ENCODE measurements at places on chromosomes 12 and 14.

DNA sequence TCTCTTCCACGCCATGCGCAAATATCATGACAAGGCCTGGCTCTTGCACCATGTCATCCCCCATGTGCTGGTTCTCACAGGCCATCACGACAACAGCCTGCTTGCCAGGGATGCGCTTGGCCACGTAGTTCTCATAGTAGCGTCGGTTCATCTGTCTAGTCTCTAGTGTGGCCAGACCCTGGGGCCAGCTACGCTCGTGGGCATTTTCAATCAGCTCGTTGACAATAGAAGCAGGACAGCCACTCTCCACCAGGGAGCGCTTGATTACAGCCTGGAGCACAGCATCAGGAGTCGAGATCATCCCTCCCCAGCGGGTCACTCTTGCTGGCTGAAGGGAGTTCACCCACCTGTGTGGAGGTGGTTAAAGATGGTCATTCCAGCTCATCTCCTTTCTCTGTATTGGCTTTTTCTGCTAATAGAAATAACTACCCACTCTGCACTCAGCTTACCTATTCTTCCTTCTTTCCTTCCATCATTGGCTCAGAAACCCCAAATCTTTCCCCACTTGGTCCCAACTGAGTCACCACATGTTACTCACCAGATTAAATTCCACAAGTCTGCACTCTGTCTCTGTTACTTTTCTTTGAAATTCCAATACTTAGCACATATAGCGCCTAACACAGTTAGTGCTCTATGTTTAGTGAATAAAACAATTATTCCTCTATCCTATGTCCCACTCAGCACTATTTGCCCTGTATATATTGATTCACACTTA is 15.1 kb downstream of the RNF41 start:
- peak; percentile 45 for DNase-seq

- DNase-seq = no peak
Measured at GRCh38 chr12:1355396-1355795, 239.0 kb downstream of the FBXL14 start.

DNA sequence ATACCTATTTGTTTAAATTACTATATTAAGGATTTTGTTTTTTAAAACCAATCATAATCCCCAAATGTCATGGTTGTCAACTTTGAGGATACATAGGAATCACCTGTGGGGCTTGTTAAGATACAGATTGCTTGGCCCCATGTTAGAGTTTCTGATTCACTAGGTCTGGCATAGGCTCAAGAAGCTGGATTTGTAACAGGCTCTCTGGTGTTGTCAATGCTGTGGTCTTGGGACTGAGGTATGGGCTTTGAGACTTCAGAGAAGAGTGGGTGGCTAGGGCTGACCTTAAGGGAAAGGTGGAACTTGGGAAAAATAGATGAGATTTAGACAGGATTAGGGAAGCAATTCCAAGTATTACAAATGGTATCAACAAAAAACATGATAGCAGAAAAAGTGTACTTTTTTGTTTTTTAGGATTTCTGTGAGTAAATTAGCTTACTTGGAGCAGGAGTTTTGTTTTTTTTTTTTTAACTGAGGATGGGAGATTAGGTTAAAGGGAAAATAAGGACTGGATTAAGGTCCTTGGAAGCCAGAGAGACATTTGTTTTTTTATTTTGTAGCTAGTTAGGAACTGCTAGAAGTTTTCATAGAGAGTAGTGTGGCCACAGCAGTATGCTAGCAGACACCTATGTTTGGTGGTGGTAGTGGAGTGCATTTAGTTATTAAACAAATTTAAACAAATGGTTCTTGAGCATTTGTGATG is 88.6 kb downstream of the RAD51B start:
- no peak for DNase-seq

DNA sequence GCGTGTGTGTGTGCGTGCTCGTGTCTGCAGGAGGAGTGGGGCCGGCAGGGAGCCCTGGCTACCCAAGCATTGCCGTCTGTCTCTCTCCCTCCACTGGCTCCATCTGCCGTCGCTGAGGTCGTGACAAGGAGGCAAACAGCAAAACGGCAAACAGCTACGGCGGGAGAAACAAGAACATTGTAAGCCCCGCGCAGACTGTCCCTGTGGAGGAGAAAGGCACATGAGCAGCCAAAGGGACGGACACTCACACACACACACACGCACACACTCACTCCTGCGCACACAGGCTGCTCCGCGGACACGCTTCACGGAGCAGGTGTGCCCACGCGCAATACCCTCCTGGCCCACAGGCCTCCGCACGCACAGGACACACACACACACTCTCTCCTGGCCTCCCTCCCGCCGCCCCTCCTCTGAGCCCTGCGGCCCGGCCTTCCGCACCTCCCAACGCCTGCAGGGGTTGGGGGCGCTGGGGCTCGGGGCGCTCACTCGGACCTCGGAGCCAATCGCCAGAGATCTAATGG is 905 bp downstream of the CISTR start:
- DNase-seq = no peak

- peak; percentile 20 for DNase-seq
Measured at GRCh38 chr12:133202493-133203343, 21.4 kb downstream of the ZNF268 start.

- no peak for DNase-seq
Measured at GRCh38 chr14:78405079-78405856, 235.1 kb downstream of the NRXN3 start.

Measured in astrocyte of the spinal cord (primary cell).